NCI-H2081 treated with DMSO at 0.1 percent for 48 hours (cell line): ENCODE measurements at places on chromosomes 2 and 18.

DNA sequence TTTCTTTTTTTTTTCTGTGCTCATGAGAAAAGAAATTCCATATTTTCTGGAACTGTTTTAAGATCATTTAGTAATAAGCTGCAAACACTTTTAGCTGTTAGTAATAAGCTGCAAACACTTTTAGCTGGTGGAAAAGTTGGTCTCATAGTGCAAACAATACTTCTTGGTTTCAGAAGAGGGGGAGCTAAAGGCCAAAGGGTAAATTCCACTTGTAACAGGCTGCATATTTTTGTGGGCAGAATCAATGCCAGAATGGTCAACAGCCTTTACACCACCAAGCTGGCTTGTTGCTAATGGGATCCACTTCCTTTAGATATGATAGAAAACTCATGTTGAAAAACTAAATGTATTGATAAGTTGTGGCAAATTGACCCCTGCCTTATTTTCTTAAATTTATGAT lies 356.8 kb downstream of the NR4A2 start:
- DNase-seq: no peak

- no peak for DNase-seq
Observed at GRCh38 chr2:75157435-75157834, 41.9 kb downstream of the TACR1 start.

- DNase-seq: no peak
Observed at GRCh38 chr2:113260991-113261390, 17.7 kb downstream of the PAX8 start.

GRCh38 chr18:54440292-54440691 lies 82.6 kb downstream of the C18orf54 start:
- no peak for DNase-seq

DNA sequence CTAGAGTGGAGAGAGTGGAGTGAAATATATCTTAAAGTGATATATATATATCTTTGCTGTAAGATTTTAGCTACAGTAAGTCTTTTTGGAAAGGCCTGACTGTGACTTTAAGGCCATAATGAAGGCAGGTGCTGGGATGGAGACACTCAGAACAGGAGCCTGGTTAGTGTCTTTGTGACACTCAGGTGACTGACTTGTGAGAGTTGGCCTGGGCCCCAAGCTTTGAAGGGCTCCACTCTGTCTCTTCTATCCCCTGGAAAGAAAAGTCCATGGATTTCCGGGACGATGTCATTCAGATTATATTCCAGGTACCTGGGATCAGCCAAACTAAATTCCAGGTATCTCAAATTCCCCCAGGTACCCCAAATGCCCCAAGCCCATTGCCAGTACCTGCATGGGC lies 276.6 kb downstream of the PDE11A start:
- no peak for DNase-seq

DNA sequence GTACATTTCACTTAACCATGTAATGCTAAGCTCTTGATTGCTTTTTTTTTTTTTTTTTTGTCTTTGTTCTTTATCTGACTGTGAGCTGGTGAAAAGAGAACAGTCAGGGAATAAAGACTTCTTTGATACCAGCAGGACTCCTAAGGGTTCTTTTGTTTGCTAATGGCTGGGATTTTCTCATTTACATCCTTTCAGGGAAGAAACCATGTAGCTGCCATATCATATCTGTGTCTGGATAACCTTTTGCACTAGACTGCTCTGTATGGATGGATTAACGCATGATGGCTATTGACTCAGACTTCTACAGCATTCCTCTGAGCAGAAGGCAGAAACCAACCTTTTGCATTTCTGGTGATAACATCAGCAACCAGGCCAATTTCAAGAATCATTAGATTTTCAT lies 504.0 kb downstream of the LRRTM4 start:
- DNase-seq: no peak

DNA sequence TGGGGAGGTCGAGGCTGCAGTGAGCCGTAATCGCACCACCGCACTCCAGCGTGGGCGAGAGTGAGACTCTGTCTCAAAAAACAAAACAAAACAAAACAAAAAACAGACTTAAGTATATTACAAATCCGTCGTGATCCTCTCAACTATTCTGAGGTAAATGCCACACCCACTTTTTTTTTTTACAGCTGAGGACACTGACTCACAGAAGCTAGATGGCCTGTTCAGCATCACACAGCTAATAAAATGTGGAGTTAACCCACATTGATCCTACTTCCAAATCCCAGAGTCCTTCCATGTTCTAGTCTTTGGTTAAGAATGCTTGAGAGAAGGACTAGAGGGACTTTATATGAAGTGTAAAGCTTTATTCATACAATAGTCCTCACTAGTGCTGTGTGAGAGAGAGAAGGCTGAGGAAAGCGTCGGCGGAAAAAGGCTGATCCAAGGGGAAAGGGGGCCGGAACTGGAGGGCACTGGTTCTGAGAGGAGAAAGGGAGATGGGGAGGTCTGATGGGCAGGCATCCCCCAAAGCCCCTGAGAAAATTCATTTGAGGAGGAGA lies 627 bp downstream of the RNF25 start:
- no peak for DNase-seq

DNA sequence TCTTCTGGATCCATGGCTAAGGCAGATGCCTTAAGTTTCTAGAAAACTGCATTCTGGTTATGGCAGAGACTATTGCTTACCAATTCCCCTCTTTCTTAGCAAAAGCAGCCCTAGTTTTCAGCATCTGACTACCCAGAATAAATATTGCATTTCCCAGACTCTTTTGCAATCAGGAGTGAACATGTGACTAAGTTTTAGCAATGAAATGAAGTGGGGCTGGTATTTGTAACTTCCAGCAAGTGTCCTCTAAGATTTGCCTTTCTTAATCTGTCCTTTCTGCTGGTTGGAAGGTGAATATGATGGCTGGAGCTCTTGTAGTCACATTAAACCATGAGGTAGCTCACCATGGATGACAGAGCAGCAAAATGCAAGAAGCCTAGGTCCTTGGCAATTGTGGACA lies 132.9 kb upstream of the PKDCC start:
- no peak for DNase-seq

- DNase-seq: no peak
Observed at GRCh38 chr2:209970271-209970670, 32.2 kb upstream of the RPE start.

- DNase-seq: no peak
Observed at GRCh38 chr2:150480241-150480640, 7.2 kb downstream of the RND3 start.

- no peak for DNase-seq
Observed at GRCh38 chr2:160700021-160700814, 206.6 kb upstream of the RBMS1 start.

- DNase-seq: no peak
Observed at GRCh38 chr18:76691800-76692199, 130.6 kb upstream of the ZNF236 start.

DNA sequence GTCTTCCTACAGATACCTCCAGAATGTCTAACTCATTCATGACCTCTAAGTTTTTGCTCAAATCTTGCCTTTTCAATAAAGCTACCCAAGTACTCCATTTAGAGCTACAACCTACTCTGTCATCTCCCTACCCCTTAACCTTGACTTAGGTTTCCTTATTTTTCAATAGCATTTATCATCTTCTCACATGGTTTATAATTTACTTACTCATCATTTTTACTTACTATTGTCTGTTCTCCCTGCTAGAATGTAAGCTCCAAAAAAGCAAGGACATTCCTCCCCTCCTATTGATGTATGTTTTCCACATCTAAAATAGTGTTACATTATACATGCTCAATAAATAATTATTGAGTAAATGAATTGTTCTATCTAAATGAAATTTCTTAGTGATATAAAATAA lies 3.1 kb upstream of the GCA start:
- no peak for DNase-seq

GRCh38 chr2:200810998-200811332 lies 745 bp upstream of the BZW1 start:
- no peak for DNase-seq

DNA sequence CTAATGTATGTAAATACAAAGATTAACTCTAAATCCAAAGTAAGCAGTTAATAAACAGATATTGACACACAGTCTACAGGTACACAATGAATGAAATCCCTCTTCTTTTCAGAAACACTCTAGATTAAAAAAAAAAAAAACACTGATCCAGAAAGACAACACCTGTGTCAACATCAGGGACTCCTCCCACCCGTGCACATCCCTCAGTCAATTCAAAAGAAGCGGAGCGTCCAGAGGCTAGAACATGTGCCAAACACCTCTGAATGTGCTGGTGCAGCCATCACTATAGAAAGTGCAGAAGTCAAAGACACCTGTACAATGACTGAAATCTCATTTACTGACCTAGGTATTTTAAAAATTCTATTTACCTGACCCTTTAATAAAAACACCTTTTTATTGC lies 622.6 kb upstream of the ID2 start:
- peak; percentile 42 for DNase-seq

GRCh38 chr18:44773640-44774155 lies 93.0 kb downstream of the SETBP1 start:
- no peak for DNase-seq

DNA sequence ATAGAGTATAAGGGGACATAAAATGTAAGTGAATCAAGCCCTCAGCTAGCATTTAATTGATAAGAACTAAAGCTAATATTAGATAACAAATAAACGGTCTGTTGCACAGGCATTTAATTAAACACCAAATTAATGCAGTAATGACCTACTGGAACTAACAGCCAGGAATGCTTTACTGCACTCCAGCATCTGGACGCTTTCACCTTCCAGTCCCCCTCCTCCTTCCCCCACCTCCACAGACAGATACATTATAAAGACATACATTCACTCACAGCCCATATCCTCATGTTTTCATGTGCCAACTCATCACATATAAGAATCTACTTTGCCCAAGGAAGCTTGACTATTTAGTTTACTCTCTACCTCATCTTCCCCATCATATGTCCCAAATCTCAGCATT lies 337.4 kb upstream of the PIK3C3 start:
- DNase-seq: no peak

DNA sequence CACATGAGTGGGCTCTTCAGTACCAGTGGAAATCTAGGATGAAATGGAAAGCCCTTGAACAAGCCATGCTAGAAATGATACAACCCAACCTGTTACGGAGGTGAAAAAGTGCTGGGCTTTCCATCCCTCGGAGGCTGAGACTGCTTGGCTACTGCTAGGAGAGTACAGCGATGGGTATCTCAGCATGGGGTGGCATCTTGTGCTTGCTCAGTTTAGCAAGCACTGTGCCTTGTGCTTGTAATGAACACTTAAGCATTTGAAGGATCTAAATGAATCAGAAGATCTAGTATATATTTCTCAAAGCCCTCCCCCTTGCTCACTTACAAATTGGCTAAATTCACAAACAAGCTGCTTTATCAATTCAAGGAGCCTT lies 44.3 kb upstream of the EHBP1 start:
- DNase-seq: no peak

DNA sequence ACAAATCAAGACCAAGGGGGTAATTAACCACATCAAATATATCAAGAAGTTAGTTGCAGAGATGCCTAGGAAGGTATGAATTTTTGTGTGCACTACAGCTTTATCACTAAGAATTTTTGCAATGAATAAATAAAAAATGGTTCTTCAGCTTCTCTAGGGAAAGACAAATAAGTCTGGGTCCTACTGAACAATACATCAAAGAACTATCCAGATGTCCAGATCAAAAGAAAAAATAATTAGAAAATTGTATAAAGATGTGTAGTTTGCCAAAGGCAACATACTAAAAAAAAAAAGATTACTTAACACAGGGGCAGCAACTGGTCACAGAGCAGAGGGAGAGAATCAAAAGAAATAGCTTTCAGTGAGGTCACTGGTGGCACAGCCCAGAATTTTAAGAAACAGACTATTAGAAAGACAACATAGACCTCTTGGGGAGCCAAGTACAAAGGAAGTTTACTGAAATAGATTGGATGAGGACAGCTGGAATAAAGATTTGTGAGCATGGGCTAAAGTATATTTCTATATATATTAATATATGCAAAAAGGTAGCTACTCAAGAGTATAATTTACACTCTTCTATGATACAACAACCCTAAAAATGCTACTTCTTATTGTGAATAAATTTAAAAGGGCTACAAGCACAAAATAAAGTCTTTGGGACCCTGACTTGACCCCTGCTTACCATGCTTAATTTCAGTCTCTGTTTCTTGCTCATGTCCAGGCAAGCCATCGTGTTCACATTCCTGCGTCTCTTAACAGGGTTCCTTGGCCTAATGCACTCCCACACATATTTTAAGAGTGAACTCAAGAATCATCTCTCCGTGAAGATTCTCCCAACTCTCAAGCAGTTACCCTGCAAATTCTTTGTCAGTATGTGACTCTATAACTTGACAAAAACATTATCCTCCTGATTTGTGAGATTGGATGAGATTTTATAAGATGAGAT lies 99.0 kb upstream of the GRB14 start:
- DNase-seq: no peak

- no peak for DNase-seq
Observed at GRCh38 chr18:28062443-28062842, 114.5 kb downstream of the CDH2 start.

DNA sequence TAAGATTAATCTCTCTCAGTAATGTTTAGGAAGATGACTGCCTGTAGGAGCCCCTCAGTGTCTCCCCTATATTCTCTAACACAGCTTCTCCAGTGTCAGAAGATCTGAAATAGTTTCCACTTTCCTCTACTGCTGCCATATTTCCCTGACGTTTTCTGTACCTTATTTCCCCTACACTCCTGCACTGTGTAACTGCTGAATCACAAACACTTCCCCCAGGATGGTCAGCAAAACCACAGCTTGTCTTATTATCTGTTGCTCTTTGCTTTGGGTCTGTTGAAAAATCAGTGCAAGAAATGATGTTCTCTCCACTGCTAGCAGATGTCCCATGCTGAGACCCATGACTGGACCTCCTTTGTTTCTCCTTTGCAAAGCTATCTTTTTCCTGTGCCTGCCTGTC lies 441.7 kb downstream of the EPHA4 start:
- no peak for DNase-seq

DNA sequence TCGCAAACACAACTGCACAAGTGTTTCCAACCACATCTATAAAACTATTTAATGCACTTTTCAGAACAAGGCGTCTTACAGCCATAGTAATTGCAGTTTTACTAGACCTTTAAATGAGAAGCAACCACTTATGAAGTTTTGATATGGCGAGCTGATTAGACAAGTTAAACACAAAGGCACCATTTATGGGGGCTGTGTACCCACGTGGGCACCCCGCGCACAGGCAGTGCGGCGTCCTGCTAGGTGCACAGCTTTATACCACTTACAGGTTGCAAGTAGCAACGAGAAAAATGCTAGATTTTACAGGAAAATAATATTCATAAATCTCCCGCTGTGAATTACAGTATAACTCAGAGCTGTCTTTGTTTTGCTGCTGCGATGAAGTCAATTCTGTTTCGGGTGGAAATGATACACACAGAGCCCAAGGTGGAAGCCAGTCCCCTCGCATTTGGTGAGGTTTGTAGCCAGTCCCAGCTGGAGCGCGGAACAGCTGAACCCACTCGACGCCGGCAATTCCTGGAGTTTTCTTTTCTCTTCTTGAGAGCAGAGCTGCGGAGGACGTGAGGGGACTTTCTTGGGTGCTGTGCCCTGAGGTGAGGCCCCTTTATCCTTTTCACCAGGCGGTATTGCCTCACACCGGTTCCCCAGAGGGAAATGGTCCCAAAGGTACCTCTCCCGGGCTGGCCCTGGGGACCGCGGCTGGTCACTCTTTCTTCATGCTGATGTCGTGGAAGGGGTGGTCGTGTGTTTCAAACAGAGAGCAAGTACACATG lies 76.7 kb downstream of the PTGR3 start:
- no peak for DNase-seq

- no peak for DNase-seq
Observed at GRCh38 chr2:157559061-157559460, 69.6 kb downstream of the ACVR1C start.

- no peak for DNase-seq
Observed at GRCh38 chr2:28414583-28414982, 21.9 kb downstream of the FOSL2 start.
